ENCODE measurements at places on chromosomes 12 and 14.
A peak's percentile ranks its signal among the peaks of the same experiment; 100 is the strongest.

DNA sequence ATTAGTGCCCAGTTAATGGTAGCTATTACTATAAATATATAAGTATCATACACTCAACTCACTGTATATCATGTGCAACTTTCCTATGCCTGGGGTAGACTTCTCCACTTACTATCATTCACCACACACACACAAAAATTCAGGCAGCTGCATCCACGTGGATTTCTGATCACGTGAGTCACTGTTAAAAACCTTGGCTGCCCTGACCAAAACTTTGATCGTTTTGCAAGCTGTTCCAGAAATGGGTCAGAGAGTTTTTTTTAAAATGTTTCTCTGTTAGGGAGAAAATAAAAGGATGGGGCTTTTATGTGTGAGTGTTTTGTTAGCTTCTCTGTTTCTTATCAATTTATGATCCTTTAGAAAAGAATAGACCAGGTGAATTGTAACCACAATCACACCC lies 198.2 kb upstream of the CNOT2 start:
- DNase-seq, result no peak

GRCh38 chr12:28938581-28939235 lies 210.4 kb upstream of the FAR2 start:
- DNase-seq, result no peak

- DNase-seq, result no peak
Measured at GRCh38 chr14:79947440-79948054, 263.8 kb downstream of the DIO2 start.

- no peak for DNase-seq
Measured at GRCh38 chr12:110266381-110266960, 14.6 kb upstream of the ATP2A2 start.

- no peak for DNase-seq
Measured at GRCh38 chr12:76176940-76177339, 92.5 kb upstream of the NAP1L1 start.

- no peak for DNase-seq
Measured at GRCh38 chr14:64119500-64119899, 174.7 kb downstream of the ESR2 start.

- no peak for DNase-seq
Measured at GRCh38 chr12:97048421-97049035, 141.5 kb downstream of the NEDD1 start.

GRCh38 chr12:92558806-92559205 lies 144.0 kb upstream of the PLEKHG7 start:
- DNase-seq, result no peak

DNA sequence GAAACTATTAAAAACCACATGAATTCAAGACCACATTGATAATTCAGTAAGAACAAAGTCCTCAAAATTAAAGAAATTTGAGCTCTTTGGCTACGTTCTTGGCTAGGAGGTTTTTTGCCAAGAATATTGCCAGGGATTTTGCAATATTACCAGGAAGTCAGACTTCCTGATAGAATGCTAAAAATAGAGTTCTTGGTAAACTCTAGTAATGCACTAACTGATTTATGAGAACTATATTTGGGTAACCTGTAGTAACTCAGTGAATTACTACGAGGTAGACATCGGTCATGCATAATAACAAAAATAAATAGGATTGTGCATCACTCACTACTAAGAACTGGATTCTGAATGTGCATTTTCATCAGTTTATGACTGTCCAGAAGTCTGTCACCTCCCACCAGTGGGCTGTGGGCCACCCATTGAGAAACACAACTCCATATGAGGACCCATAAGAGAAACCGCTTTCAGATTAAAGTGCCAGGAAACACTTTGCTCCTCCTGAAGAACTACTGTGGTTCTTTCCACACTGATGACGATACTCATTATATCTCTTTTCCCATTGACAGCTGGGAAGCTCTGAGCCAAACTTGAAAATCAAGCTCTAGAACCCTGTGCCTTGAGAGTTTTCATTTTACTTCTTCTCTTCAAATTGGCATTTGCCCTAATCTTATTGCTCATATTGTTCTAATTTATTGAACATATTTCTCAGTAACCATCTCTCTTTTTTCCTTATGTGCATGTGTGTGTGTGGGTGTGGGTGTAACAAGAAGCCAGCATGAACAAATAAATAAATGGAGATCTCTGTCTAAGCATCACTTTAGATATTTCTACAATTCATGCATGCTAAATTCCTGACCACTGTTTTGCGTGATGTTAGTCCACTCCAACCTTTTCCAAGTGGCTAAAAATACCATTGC lies 116.6 kb downstream of the BCL11B start:
- DNase-seq, result no peak

GRCh38 chr12:54134850-54135249 lies 53.9 kb downstream of the SMUG1 start:
- no peak for DNase-seq

DNA sequence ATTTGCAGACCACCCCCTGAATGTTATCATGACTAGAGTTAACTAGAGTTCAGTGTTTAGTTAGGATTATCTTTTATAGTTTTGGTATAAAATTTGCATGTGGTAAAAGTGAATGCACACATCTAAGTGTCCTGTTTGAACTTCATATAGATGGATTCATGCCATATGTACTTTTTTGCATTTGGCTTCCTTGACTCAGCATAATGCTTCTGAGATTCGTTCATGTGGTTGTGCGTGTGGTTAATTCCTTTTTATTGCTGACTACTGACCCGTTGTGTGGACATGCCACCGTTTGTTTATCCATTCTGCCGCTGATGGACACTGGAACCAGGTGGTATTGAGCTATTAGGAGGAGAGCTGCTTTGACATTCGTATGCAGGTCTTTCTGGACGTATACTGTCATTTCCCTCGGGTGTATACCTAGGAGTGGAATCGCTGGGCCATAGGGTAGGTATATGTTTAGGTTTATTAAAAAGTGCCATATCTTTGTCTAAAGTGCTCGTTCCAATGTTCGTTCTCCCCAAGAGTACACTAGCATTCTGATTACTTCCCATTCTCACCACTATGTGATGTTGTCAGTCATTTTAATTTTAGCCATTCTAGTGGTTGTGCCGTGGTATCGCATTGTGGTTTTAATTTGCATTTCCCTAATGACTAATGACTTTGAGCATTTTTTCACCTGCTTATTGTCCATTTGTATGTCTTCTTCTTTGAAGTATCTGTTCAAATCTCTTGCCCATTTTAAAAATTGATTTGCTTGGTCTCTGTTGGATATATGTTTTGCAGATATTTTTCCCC lies 37.7 kb downstream of the RIN3 start:
- no peak for DNase-seq

DNA sequence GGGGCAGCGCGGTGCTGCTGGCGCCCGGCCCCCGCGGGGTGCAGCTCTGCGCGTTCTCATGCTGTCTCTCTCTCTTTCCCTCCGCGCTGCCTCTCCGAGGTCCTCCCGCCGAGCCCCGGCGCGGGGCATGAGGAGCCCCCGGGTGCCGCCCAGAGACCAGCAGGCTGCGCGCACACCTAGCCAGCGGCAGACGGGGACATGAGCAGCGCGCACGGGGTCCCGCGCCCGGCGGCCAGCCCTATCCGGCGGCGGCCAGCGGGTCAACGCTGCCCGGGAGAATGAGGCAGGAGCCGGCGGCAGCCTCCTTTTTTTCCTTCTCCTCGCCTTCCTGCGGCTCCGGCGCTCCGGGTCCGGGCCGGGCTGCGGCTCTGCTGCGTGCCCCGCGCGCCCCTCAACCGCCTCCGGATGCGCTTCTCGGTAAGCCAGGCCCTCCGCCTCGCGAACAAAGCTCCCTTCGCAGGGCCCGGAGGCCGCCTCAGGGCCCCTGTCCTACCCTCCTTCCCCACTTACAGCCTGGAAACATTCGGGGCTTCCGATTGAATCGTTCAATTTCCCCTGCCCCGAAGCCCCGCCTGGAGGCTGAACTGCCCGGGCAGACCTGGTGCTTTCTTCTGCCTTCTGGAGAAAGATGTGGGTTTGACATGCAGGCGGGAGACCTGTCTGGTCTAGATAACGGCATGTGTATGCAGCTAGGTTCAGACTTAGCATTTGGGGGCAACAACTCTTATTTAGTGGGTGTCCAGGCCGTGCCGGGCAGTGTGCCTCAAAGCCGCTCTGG lies at the start of gene TUNAR:
TUNAR (plus strand) TSS at position 72 of the 778 bp plus-strand sequence.
- no peak for DNase-seq

- no peak for DNase-seq
Measured at GRCh38 chr12:58368001-58368400, 426.6 kb downstream of the ATP23 start.

GRCh38 chr14:70897464-70897863 lies 9.8 kb upstream of the PCNX1 start:
- no peak for DNase-seq

DNA sequence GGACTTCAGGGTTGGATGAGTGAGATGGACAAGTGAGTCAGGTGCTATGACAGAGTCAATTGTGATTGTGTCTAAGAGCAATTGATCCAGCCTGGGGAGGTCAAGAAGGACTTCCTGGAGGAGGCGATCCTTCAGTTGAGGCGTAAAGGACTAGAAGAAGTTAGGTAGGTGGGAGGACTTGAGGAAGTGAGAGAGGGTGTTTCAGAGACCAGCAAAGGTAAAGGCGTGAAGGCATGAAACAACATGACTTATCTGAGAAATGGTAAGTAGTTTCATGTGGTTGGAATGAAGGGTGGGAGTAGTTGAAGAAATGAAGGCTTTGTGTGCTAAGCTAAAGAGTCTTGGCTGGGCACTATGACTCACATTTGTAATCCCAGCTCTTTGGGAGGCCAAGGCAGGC lies 48.9 kb upstream of the PPP1CC start:
- DNase-seq, result no peak

GRCh38 chr12:3138941-3139511 lies 61.8 kb downstream of the TSPAN9 start:
- DNase-seq, result no peak

- peak; percentile 27 for DNase-seq
Measured at GRCh38 chr14:66359500-66359899, 126.7 kb upstream of the CCDC196 start.

DNA sequence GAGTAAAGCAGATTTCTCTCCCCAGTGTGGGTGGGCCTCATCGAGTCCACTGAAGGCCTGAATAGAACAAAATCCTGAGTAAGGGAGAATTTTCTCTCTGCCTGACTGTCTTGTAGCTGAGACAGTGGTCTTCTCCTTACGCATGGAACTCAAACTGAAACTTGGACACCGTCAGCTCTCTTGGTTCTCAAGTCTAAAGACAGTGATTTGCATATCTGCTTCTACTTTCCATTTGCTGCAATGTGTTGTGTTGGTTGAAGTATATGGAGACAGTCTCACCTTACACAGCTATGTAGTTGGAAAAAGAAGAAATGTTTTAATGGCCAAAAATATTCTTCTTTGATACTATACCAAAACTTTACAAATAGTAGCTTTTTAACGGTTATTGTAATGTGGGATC lies 160.2 kb upstream of the LMNTD1 start:
- DNase-seq, result no peak

GRCh38 chr12:56389412-56389811 lies 26.8 kb upstream of the APOF start:
- peak; percentile 27 for DNase-seq

- DNase-seq, result no peak
Measured at GRCh38 chr14:30221546-30221945, 293.9 kb upstream of the PRKD1 start.

DNA sequence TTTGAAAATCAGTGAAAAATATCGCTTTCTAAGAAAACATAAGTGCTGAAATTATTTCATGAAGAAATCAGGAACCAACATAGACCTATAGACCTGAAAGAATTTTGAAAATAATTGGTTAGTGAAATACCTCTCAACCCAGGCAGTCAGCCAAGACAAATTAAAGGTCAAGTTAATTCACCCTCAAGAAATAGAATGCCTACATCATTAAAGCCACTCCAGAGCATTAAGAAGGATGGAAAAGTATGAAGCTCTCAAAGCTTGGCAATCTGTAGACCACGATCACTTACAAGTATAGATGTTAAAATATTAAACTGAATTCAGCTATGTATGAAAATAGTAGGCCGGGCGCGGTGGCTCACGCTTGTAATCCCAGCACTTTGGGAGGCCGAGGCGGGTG lies 48.3 kb downstream of the SFSWAP start:
- DNase-seq, result no peak

DNA sequence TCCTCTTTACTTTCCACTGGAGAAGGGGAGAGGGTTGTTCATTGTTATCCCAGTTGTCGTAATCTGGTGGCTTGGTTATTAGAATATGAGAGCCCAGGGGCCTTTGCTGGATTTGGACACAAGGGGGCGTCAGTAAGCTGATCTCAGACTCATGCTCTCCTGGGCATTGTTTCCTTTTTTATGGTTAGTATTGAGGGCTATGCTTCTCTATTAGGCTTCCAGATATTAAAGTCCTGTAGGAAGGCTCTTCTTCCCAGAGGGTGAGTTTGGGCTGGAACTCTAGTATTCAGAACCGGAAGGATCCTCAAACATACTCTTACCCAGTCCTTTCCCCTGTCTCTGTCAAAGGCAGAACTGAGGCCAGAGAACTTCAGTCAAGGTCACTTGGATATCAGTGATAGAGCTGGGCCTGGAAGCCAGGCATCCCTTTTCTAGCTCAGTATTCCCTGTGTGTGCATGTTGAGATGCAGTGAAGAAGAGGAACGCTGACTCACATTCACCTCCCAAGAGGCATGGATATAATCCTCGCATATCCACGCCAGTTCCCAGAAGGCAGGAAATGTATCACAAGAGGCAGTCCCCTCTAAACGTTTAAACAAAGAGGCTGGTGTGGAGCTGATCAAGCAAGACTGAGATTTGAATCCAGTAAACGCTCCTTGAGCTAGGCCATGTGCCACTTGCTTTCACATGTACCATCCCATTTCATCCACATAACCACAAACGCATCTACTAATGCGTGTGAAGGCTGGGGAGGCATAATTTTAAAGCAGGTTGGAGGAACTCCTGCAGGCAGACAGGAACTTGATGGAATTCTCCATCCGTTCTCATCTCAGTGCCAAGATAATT lies 41.6 kb downstream of the UBE3B start:
- DNase-seq, result peak; percentile 15

- no peak for DNase-seq
Measured at GRCh38 chr12:95663525-95663924, 112.2 kb upstream of the USP44 start.

DNA sequence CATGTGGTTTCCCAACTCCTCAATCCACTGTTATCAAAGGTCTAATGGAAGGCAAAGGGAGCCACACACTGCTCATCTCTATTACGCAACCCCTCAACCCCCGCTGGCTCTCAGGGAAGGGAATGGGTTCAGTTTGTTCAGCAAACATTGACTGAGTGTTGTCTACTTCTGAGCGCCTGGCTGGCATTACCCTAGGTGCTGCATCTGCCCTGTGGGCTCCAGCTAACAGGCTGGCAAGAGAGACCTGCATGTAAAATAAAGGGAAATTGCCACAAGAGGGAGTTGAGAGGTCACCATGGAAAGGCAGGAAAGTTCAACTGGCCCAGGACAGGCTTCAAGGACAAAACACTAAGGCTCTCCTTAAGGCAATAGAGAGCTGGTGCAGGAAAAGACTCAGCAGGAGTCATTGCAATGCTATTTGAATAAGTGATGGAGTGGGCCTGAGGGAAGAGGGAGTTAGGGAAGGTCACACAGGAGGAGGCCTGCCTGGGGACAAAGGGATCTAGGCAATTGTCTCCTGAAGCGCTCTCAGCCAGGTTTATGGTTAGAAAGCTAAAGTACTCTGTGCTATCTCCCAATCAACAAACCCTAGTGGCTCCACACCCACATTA lies 5.5 kb upstream of the ZNF740 start:
- no peak for DNase-seq

- DNase-seq, result peak; percentile 26
Measured at GRCh38 chr12:52495389-52495788, 2.3 kb upstream of the KRT6A start.

- DNase-seq, result no peak
Measured at GRCh38 chr12:12689647-12690300, 6.2 kb downstream of the GPR19 start.

Data from right renal pelvis (tissue), 4 donors.